ENCODE measurements at places on chromosomes 12 and 14.

DNA sequence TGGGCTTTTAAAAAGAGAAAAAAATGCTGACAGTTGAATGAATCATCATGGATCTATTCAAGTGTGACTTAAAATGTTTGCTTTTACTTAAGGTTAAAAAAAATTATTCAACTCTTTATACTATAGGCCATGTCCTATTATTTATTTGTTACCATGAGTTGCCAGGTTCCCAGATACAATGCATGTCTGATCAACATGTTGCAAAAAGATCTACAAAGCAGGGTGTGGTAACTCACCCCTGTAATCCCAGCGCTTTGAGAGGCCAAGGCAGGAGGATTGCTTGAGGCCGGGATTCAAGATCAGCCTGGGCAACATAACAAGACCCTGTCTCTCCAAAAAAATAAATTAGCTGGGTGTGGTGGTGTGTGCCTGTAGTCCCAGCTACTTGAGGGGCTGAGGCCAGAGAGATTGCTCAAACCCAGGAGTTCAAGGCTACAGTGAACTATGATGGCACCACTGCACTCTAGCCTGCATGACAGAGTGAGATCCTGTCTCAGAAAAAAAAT is 460.8 kb downstream of the BCAT1 start:
- DNase-seq, result no peak

DNA sequence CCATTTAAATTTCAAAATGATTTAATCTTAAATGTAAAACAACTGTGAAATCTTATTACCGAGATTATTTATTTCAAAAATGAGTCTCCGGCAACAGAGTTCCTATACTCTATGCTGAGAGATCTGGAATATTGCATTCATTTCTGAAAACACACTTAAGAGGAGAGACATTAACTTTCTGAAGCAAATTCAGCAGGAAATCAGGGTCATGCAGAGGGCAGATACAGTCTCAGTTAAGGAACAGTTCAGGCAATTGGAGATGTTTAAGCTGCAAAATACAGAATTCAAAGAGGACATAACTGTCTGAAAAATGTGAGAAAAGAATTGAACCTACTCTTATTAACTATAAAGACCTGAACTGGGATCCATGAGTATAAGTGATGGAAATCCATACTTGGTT is 320.7 kb downstream of the PAWR start:
- no peak for DNase-seq

GRCh38 chr12:43742106-43742505 is 16.5 kb downstream of the PUS7L start:
- DNase-seq, result peak; percentile 79

GRCh38 chr12:61563665-61564450 is 696.3 kb upstream of the USP15 start:
- no peak for DNase-seq

DNA sequence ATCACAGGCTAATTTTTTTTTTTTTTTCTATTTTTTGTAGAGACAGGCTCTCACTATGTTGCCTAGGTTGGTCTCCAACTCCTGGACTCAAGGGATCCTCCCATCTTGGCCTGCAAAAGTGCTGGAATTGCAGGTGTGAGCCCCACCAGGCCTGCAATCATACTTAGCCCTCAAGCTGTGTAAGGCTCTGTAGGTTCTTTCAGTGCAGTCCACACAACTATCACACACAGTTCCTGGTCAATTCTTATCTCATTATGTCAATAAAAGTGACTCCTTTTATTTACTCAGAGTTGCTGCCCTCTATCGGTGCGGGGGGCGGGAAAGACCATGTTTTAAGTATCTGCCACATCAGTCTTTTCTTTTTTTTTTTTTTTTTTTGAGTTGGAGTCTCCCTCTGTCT is 29.0 kb downstream of the SLC2A3 start:
- no peak for DNase-seq

DNA sequence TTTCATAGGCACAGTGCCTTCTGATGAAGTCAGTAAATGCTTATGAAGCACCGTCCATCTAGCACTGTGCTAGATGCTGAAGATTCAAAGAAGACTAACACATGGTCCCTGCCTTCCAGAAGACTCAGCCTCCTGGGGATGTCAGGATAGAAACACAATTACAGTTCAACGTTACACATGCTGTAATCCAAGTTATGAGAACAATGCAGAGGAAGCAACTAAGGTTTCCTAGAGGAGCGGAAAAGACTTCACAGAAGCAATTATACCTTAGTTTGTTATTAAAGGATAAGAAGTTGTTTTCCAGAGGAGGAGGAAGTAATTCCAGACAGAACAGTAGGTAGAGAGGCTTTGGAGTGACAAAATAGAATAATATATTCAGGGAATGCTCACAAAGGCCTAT is 66.9 kb upstream of the FGD4 start:
- no peak for DNase-seq

GRCh38 chr14:73602994-73603393 is 9.3 kb upstream of the ACOT6 start:
- no peak for DNase-seq

- DNase-seq, result no peak
These were observed 4.8 kb downstream of the CDKN1B start for GRCh38 chr12:12721814-12722434.

Measured in AG04449 (cell line).